GM12892 (cell line): ENCODE measurements at places on chromosomes 16 and 17.

DNA sequence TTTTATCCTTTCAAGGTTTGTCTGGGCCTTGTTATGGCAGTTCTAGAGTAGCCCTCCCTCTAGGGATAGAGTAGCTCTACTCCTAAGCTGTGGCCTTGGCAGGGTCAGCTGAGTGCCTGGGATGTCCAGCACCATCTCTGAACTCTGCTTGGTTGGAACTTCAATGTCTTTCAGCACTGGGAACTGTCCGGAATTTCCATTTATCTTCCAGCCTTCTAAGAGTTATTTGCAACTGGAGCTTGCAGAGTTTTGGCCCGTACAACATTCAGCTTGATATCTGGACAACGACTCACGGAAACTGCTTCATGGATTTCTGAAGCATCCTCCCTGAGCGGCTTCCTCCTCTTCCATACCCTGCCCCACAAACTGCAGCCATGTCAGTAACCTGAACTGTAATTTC, 22.9 kb downstream of the MMD start:
- DNase-seq, result no peak

GRCh38 chr17:30347488-30347887, 13.6 kb upstream of the TMIGD1 start:
- DNase-seq, result no peak

GRCh38 chr16:88345721-88346560, 36.8 kb upstream of the ZNF469 start:
- no peak for DNase-seq

DNA sequence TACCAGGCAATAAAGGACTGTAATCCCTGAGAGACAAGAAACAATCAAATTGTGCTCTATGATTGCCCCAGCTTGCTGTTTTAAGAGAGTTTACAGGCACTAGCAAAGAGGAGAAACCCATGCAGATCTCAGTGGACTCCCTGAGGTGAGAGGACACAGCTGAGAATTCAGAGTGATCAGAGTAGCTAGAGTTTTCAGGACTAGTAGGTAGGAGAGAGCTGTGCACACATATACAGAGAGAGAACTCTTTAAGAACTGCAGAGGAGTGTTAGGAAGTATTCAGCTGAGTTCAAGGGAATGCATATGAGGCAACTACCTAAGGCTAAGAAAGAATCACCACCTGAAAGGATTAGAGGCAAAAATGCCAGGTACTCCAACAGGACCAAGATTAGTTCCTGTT, 904.8 kb downstream of the CDH8 start:
- DNase-seq, result no peak

- DNase-seq, result no peak
These were observed 13.7 kb upstream of the TRPV3 start for GRCh38 chr17:3571043-3571900.
